ENCODE measurements at places on chromosomes 7 and 10.

GRCh38 chr7:99112097-99112496, 31.8 kb downstream of the SMURF1 start:
- no peak for DNase-seq

DNA sequence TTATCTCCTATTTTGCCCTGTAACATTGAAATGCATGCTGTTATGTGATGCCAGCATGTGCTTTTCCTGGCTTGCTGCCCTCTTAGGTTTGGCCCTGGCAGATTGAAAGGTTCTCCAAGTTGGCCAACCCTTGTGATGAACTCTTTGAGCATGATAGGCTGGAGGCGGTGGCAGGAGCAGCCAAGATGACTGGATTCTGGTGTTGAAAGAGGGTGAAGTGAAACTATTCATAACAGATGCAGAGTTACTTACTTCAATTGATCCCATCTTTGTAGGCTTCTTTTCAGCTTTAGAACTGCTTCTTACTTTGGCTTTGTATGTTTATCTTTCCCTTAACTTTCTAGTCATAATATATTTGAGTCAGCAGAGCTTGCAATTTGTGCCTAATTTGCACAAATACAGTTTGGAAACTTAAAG, 57.6 kb downstream of the BICC1 start:
- no peak for DNase-seq

DNA sequence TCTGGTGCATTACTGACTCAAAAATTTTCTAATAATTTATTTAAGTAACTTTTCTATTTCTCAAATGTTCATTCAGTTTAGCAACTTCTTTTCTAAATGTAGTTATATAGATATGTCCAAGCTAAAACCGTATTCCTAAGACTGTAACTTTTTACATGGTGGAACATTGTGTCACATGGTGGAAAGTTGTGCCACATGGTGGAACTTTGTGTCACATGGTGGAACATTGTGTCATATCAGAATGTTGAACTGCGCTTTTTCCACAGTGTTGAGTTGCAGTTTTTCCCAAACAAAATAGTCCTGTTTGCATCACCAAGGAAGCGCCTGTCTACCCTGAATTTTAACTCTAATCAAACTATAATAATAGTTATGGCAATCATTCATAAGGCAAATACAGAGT, 109.3 kb downstream of the ANKRD30A start:
- DNase-seq, result no peak

GRCh38 chr7:155543011-155543876, 3.1 kb downstream of the CNPY1 start:
- no peak for DNase-seq

DNA sequence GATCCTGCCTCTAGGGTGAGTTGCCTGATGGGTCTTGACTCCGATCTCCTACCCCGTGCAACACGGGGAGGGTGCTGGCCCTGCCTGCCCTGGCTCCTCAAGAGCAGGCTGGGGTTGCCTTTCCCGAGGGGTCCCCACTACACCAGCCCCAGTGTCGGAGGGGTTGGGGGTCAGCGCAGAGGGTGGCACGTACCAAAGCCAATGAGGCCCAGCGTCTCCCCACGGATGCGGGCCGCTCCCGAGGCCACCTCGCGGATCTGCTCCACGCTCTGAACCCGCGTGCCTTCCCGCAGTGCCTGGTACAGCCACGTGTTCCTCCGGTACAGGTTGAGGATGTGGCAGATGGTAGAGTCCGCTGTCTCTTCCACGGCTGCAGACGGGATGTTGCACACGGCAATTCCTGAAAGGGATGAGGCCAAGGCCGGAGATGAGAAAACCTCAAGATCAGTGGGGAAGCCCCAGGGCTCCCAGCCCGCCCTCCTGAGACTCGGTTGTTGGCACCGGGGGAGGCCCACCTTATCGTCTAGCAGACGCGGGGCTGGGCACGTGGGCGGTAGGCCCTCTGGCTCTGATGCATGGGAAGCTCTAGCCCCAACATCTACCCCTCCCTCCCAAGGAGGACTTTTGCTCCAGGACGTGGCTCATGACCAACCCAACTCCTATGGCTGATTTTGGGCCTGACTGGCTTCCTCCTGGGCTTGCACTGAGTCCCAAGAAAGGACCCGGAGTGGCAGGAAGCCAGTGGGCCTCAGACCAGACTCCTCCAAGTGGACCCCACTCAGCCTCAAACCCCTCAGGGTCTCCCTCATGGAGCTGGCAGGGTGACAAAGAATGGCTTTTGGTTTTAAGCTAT, 56.1 kb downstream of the ZRANB1 start:
- DNase-seq, result no peak

- no peak for DNase-seq
Observed at GRCh38 chr10:124867304-124867703, 65.7 kb downstream of the ABRAXAS2 start.

GRCh38 chr10:1625079-1625478, 112.2 kb downstream of the ADARB2 start:
- no peak for DNase-seq

DNA sequence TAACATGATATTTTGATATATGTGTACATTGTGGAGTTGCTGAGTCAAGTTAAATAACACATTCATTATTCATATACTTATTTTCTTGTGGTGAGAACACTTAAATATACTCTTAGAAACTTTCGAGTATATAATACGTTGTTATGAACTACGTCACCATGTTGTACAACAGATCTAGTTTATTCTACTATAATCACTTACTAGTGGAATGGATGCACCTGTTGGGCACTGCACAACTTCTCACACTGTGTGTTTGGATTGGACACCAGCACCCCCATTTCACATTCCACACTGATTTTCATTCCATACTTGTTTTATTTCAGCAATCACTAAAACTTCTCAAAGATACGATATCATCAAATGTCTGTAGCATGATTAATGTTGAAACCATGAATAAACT, 407.3 kb downstream of the RPS24 start:
- no peak for DNase-seq

DNA sequence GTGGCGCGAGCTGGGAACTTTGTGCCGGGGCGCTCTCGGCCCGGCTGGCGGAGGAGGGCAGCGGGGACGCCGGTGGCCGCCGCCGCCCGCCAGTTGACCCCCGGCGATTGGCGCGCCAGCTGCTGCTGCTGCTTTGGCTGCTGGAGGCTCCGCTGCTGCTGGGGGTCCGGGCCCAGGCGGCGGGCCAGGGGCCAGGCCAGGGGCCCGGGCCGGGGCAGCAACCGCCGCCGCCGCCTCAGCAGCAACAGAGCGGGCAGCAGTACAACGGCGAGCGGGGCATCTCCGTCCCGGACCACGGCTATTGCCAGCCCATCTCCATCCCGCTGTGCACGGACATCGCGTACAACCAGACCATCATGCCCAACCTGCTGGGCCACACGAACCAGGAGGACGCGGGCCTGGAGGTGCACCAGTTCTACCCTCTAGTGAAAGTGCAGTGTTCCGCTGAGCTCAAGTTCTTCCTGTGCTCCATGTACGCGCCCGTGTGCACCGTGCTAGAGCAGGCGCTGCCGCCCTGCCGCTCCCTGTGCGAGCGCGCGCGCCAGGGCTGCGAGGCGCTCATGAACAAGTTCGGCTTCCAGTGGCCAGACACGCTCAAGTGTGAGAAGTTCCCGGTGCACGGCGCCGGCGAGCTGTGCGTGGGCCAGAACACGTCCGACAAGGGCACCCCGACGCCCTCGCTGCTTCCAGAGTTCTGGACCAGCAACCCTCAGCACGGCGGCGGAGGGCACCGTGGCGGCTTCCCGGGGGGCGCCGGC, 870 bp downstream of the FZD1 start:
- DNase-seq, result no peak

DNA sequence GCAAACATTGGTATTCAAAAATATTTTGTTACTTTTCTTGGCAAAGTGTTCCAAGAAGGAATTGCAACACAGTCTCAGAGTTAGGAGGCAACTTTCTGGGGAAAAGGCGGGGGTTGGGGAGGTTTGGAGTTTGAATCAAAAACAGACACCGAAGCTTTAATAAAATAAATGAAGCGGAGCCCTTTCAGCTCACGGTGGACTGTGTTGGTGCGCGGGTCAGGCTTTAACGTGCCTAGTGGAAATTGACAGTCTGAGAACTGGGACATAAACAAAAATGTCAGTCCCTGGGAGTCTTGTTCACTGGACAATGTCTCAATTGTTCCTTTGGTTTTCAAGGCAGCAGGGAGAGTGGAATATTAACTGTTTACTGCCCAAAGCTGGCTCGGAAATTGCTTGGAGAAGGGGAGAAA, 109.3 kb downstream of the TCF7L2 start:
- no peak for DNase-seq

DNA sequence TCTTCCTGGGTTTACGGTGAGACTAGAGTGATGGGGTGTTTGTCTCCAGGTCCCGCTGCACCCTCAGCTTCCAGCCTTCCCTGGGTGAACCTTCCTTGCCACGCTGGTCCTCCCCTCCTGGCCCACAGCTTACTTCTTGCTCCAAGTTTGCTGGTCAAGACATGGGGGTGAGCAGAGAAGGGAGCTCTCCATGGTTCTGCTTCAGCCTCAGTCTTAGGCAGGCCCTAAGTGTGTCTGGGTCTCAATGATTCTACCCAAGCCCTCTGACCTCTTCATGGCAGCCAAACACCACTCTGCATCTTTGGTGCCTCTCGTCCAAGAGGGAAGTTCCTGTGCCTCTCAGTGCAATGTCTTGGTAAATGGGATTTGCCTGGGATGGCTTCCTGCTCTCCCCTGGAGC, 356.5 kb upstream of the KLF6 start:
- DNase-seq, result no peak

DNA sequence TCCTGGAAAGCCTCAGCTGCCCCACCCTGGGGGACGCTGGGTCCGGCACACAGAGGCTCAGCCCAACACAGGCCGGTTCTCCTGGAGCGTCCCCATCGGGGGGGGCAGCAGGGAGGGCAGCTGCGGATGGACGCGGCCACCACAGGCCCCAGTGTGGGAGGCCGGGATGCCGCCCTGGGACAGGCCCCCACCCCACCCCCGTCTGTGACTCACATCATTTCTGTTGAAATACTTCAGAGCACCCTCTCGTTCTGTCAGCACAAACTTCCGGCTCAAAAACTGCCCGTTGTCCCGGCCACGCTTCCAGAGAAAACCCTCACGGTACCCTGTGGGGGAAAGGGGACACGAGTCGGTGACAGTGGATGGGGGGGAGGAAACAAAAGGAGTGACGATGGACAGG, 28.5 kb downstream of the GET4 start:
- no peak for DNase-seq

GRCh38 chr7:106737202-106737562, 76.2 kb upstream of the CCDC71L start:
- no peak for DNase-seq

DNA sequence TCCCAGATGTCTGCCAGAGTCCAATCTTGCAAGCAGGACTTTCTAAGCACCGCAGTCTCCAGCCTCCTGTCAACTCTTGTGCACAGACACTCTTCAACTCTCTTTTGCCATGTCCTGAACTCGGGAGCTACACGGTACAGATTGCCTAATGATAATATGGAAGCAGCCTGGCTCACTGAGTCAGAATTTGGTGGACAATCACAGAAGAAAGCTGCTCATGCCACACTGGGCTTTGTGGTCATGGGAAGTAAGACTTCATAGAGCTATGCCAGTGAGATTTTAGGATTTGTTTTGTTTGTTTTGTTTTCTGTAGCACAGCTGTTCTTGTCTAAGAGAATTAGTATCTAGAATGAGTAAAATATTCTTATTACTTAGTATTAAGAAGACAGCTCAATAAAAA, 144.1 kb upstream of the PRSS58 start:
- no peak for DNase-seq

GRCh38 chr10:80489371-80490112, 35.4 kb downstream of the TSPAN14 start:
- DNase-seq, result no peak

GRCh38 chr7:8176370-8177081, 85.4 kb downstream of the ICA1 start:
- no peak for DNase-seq

- no peak for DNase-seq
Observed at GRCh38 chr7:55546814-55547213, 25.5 kb downstream of the VOPP1 start.

DNA sequence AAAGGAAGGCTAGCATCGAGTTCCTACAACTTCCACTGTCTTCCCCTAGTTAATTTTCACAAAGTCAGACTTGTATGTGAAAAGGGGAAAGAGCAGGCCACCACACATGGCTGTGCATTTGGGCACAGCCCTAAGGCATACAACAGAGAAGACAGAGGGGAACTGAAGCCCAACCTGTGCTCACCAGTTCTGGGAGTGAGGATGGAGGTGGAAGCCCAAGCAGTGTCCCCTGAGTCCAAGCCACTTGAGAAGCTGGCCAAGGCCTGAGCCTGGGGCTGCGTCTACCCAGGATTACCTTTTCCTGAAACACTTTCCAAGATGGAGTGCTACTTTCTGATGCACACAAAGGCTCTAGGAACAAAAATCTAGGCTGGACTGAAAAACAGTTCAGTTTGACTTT, 20.3 kb downstream of the GPNMB start:
- DNase-seq, result no peak

DNA sequence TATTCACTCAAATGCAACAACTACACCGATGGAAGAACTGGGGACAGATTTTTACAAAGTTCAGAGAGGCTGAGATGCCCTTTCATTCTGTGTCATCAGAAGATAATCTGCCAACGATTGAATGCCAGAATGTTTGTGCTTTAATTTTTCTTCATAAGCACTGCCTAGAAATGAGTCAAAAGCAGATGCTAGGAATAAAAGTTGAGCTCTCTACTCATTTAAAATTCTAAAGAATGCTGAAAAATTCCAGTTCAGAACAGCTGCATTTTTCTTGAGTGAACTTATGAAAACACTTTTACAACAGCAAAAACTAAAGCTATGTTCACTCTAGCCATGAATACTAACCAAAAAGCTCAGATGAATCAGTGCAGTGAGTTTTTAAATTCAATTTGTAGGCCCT, 22.3 kb upstream of the FAM133B start:
- DNase-seq, result no peak

GRCh38 chr10:13396369-13396768, 48.3 kb upstream of the SEPHS1 start:
- no peak for DNase-seq

DNA sequence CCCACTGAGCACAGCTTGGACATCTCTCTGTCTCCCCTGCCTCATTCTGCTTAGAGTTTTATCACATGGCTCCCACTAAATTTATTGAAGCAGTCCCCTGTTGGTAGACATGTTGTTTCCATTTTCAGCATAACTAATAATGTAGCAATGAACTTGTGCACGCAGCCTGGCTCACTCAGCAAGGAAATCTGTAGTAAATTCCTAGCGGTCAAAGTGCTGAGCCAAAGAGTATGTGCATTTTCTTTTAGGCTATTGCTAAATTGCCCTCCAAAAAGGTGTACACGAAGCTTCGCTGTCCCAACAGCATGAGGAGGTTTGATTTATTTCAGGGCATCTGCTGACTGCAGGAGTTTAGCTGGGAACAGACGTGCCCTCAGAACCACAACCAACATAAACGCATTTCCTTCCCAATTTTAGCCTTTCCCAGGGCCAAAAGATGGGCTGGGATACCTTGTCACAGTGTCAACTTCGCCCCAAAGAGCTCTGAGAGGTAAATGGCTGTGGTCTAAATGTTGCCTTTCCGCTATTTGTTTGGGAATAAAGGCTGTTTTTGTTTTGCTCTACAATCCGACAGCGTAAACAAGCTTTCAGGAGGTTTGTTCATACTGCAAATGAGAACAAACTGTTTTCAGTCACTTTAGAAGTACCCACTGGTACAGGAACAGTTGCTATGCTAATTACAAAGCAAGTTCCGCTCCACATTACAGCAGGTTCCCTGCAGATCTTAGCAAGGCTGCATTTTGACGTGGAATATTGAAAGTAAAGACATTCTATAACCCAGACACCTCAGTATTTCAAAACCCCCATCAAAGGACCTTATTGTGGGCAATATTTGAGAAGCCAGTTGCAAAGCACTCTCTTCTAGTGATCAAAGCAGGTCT, 16.8 kb downstream of the VSIR start:
- DNase-seq, result no peak

Measured in esophagus squamous epithelium (tissue), 5 donors.